ENCODE measurements at places on chromosomes 7 and 10. TPM values are rescaled to one million over a fixed set of nuclear protein-coding genes. Genes with fewer than 3 reads are reported as not detected.

DNA sequence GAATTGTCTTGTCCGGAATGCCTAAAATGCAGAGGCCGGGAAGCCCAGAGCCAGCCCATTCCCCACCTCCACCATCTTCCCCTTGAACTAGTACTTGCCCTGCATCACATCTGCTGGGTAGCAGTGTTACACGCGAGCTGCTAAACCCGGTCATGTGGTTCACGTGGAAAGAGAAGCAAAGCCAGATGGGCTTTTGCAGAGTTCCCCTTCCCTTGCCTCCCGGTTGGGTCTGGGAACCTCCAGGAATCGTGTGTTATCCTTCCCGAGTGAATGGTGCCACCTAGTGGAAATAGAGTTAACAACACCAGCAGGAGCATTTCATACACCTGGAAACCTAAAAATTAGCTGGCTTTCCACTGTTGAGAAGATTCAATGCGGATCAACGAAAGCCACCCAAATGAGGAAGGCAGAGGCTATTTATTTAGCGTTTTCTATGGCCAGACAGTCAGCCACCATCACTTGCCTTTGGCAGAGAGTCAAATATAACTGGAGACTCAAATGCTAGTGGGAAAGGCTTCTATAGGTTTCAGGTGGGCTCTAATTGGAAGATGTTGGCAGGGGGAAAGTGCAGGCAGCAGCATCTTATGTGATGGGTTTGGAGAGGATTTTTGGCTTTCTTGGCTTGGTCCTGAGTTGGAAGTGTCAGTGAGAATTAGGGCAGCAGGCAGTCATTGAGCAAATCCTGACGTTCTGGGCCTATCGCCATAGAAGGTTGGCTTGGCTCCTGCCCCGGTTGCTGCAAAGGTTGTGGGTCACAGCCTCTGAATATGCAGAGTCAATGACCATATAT, 12.9 kb upstream of the DENND2A start:
- no peak overlapping the region for H3K27ac ChIP-seq
- H3K4me3 ChIP-seq: no peak overlapping the region
- H3K36me3 ChIP-seq: no peaks in the 10 kb centered on the region
- DNase-seq: peak; percentile 46

- no peaks in the 10 kb centered on the region for H3K36me3 ChIP-seq
- no peak overlapping the region for H3K4me3 ChIP-seq
- H3K4me1 ChIP-seq: no peaks in the 10 kb centered on the region
- DNase-seq: no peak
Observed at GRCh38 chr10:131654471-131655087, 246.2 kb upstream of the PPP2R2D start.

DNA sequence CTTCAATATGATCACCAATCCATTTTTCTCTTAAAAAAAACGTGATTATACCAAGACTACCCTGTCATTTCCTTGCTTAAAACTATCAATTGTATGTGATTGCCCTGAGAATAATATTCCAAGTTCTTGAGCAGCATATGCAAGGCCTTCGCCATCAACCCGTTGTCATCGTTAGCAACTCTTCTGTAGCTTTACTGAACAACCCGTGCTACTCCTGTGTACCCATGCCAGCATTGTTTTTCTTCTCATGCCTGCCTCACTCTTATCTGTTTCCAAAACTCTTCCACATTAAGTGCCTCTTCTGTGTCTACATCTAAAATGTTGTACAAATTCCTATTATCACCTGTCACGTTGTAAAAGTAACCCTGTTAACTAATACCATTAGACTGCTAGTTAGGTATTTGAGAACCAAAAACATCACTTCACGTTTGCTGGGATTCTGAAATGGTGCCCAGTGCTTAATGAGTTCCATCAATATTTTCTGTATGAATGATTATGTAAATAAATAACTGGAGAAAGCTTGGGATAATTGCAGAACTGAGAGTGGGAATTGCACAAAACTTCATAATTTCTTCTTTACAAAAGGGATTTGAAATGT, 10.5 kb downstream of the CAV2 start:
- DNase-seq: peak; percentile 32
- no peaks in the 10 kb centered on the region for H3K27me3 ChIP-seq
- H3K4me3 ChIP-seq: no peak overlapping the region
- no peak overlapping the region for H3K27ac ChIP-seq
- H3K4me1 ChIP-seq: peaks cover 19% of the 10 kb centered on the region

DNA sequence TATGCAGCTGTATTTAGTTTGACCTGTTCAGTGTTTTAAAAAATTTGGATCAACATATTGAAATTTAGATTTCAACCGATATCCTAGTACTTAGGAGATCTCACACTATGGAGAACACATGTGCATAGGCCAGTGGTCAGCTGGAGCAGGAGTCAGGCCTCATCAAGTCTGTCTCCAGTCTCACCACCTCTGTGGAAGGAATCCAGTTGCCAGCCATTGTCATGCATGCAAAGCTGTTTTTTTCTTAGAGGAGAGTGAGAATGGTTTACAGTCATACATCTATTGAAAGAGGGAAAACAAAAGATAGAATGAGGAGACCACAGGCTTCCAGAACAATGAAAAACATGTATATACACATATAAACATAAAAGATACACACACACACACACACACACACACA, 7.6 kb upstream of the CLEC5A start:
- H3K36me3 ChIP-seq: no peaks in the 10 kb centered on the region
- H3K4me1 ChIP-seq: no peaks in the 10 kb centered on the region
- DNase-seq: no peak

DNA sequence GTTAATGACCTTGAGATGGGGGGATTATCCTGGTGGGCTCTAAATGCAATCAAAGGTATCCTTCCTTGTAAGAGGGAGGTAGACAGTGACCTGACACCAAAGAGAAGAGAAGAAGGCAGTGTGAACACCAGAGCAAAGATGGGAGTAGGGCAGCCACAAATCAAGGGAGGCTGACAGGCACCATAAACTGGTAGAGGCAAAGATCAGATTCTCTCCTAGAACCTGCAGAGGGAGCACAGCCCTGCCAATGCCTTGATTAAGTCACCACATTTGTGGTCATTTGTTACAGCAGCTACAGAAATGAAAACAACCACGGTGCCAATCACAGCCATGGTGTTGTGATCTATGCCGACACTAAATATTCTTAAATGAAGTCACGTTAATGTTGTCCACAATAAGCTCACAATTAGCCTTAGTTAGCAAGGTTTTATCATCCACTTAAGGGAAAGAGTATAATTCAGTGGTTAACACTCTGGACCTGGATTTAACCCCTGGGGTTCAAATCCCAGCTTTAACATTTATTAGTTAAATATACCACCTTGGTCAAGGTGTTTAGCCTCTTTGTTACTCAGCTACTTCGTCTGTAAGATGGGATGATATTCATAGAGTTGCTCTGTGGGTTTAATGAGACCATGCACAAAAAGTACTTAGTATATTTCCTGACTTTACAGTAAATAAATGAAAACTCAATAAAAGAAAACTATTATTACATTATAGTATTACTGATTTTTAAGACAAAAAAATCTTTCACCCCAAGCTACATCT, 70.8 kb downstream of the SGMS1 start:
- H3K36me3 ChIP-seq: no peaks in the 10 kb centered on the region
- no peak overlapping the region for H3K4me3 ChIP-seq
- peaks cover 35% of the 10 kb centered on the region for H3K4me1 ChIP-seq
- DNase-seq: no peak

The GATA3 gene
- 1.7 TPM for total RNA-seq

The BICC1 gene
- total RNA-seq: 9.3 TPM

The ZPBP gene
- 0.89 TPM for total RNA-seq

The ZNF107 gene
- total RNA-seq: 13.0 TPM

Data from thyroid gland (tissue), 4 donors.